ENCODE measurements at places on chromosomes 5 and 9.

DNA sequence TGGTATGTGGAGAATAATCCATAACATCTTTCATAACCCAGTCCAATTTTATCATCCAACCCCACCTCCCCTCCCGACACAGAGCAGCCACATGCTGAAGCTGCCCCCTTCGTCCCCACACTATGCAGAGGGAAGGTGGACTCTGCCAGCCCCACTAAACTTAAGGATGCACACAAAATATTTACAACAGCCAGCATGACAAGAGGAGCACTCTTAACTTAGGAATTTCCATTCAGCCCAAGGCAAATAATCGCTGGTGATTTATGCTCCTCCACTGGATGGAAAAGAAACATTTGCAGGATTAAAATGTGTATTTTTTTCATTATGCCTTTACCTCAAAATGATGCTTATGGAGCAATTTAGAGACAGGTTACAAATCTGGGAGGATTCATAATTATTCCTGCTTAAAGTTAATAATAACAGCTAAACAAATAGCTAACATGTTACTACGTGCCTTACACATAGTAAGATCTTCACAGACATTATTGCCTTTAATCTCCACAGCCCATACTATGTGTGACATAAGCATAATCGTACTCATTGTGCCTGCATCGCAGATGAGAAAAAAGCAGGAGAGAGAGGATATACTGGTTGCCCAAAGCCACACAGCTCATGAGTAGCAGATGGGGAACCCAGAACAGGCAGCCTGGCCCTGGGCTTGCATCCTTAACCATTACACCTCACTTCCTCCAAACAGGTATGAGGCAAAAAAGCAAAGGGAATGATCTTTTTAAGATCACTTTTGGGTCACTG lies 92.6 kb downstream of the GLIS3 start:
- no peak for DNase-seq

DNA sequence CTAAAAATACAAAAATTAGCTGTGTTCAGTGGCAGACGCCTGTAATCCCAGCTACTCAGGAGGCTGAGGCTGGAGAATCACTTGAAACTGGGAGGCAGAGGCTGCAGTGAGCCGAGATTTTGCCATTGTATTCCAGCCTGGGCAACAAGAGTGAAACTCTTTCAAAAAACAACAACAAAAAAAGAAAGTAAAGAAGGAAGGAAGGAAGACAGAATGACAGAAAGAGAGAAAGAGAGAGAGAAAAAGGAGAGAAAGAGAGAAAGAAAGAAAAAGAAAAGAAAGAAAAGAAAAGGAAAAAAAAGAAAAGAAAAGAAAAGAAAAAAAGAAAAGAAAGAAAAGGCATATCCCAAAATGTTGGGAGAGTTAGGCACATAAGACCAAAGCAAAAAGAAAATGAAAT lies 278.6 kb downstream of the CDH18 start:
- no peak for DNase-seq

GRCh38 chr9:99365233-99365980 lies 143.3 kb downstream of the SEC61B start:
- DNase-seq: no peak

GRCh38 chr9:134738869-134739659 lies 97.5 kb downstream of the COL5A1 start:
- no peak for DNase-seq

- DNase-seq: no peak
These were observed 284.5 kb downstream of the SPATA31D1 start for GRCh38 chr9:82273121-82273520.

DNA sequence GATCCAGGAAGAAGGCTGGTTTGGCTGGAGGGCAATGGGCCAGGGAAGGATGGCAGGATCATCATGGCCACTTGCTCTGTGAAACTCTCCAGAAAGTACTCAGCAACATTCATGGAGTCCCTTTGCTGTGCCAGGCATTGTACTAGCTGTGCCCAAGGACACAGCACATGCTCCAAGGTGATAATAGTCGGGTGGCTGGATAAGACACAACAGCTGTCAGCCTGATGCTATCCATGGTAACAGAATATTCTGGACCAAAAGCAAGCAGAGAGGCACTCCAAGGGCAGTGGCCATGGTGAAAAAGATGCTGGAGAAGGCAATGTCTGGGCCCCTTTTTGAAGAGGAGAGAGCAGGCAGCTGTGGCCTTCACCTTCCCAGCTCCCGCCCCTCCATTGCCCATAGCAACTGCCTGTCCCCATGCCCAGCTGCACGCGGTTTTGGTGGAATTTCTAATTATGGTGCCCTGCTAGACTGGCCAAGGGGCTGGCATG lies 113.8 kb upstream of the CPEB4 start:
- DNase-seq: no peak

DNA sequence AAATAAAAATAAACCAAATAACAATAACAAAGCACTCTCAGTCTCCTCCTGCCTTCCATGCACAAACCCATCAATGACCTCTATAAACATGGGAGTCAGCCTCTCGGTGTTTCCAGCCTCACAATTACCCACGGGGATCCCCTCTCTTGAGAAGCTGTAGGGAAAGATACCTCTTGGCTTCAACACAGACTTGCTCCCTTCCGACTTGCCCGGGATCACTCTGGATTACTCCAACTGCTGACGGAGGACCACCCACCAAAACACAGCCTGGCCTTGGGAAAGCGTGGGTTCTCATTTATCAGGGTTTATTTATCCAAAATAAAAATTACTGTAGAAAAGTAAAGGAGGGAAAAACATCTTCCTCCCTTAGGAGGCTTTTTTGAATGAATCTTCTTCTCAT lies 11.5 kb upstream of the NKX2-5 start:
- DNase-seq: no peak

DNA sequence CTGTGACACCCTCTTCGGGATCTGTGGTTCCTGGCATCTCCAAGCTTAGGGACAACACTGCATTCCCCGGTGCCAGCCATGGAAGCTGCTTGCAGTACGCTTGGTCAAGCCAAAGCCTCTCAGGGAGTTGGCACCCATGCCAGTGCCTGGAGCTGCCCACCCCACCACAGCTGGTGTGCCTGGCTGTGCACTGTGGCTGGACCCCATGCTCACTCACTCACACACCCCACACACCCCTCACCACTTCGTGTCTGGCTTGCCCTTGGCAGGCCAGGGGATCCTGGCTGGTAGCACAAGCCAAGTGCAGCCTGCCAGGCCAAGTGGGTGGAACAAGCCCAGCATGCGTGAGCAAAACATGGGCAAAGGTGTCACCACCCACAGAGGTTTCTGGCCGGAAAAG lies 324.5 kb upstream of the PTGER4 start:
- DNase-seq: no peak

- no peak for DNase-seq
These were observed 47.4 kb upstream of the SHC3 start for GRCh38 chr9:89225991-89226471.

- no peak for DNase-seq
These were observed 168.6 kb downstream of the CDH9 start for GRCh38 chr5:26869781-26870180.

- DNase-seq: no peak
These were observed 49.2 kb downstream of the EBF1 start for GRCh38 chr5:159050316-159051143.

- DNase-seq: no peak
These were observed 12.9 kb downstream of the GLDC start for GRCh38 chr9:6632516-6633183.

- no peak for DNase-seq
These were observed 3.6 kb upstream of the CPLX2 start for GRCh38 chr5:175867587-175868347.

All from NCI-H748 treated with DMSO at 0.1 percent for 48 hours (cell line).